ENCODE measurements at places on chromosomes 11 and 22. TPM values are rescaled to one million over a fixed set of nuclear protein-coding genes. Genes with fewer than 3 reads are reported as not detected.

Gene CATSPERZ
- total RNA-seq, result not detected

Gene JAML
- total RNA-seq, result 144 TPM

Gene RIMBP3B
- total RNA-seq, result 0.68 TPM

Gene GUCY1A2
- not detected for total RNA-seq

Gene KRTAP5-7
- not detected for total RNA-seq
